ENCODE measurements at places on chromosomes 4 and X.

DNA sequence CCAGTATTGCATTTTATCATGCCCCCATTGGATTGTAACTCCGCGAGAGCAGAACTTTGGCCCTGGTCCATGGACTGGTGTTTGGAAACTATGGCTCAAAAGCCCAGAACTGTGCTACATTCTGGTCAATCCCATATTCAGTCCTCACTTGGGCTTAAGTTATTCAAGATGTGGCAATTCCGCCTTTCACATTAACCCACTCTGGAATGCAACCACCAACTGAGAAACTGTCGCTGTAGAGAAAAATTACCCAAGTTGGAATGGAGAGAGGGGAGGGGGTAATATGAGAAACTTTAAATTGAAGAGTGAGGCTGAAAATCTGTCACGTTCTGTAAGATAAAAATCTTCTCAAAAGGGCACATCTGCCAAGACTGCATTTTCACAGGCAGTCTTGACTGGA lies 189.6 kb upstream of the NHS start:
- no peak for DNase-seq

GRCh38 chr4:17476853-17477252 lies 35.0 kb downstream of the QDPR start:
- DNase-seq, result no peak

GRCh38 chr4:99100876-99101275 lies 12.3 kb upstream of the ADH5 start:
- DNase-seq, result no peak

DNA sequence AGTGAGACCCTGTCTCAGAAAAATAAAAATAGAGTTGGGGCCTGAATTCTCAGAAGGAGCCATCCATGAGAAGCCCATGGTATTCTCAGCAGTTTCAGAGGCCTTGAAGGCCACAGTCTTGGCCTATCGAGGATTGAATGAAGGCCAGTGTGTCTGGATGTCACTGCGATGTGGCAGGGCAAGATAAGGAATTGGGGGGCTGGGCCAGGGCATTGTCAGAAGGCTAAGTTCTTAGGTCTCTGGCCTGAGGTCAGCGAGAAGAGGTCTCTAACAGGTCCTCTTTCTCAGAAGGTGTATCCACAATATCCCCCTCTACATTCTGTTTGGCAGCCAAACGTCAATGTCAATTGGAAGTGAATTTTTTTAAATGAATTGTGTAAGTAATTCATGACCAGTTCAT lies 5.7 kb downstream of the ZNF275 start:
- no peak for DNase-seq

DNA sequence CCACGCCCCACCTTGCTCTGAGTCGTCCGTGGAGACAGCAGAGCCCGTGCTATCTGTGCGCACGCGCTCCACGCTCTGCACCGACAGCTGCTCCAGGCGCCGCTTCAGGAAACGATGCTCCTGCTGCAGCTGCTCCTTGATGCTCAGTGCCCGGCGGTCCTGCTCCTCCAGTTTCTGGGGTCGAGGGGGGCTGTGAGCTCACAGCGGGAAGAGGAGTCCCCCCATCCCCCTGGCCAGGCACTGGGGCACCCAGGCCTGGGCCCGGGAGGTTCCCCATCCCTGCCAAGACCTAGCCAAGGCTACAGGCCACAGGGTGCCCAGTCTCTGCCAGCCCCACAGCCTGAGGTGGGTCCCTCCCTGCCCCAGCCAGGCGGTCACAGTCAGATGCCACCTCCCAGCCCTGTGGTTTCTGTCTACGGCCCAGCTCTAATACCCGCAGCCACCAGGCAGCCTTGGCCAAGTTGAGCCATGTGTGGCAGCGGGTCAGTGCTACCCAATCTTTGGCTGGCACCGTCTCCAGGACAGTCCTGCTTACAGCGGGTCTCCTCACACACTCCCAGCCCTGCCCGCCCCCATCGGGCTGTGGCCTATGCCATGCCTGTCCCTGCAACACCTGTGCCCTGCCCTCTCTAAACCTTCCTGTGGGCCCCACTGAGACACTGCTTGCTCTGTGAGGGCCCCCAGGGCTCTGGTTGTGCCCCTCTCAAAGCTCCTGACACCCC lies 9.3 kb upstream of the HAUS3 start:
- peak; percentile 14 for DNase-seq

- no peak for DNase-seq
Measured at GRCh38 chrX:13752646-13753045, 18.1 kb downstream of the OFD1 start.

- no peak for DNase-seq
Measured at GRCh38 chrX:22357621-22358020, 84.9 kb downstream of the CBLL2 start.

DNA sequence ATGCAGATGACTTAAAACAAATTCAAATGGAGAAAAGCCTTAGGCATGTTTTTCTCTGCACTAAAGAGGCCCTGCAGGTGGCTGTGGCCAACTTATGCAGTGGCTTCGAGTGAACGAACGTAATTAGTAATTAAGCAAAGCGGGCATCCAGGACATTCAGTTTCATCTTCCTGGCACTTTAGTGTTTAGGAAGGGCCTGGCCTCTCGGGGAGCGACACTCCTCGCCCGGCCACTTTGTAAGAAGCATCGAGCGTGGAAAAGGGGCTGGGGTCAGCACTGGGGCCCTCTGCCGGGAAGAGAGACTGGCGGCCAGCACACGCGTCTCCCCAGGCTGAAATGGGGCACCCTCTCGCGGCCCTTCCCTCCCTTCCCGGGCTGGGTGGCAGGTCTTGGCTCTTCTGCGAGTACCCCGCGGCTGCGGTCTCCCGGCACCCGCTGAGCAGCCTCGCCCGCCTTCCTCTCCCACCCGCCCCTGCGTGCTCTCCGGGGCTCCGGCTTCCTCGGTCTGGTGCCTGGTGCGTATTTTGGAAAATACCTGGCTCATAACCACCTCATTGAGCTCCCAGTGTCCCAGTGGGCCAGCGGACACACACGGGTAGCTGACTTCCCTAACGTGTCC lies 677 bp upstream of the CYP4V2 start:
- DNase-seq, result peak; percentile 54

DNA sequence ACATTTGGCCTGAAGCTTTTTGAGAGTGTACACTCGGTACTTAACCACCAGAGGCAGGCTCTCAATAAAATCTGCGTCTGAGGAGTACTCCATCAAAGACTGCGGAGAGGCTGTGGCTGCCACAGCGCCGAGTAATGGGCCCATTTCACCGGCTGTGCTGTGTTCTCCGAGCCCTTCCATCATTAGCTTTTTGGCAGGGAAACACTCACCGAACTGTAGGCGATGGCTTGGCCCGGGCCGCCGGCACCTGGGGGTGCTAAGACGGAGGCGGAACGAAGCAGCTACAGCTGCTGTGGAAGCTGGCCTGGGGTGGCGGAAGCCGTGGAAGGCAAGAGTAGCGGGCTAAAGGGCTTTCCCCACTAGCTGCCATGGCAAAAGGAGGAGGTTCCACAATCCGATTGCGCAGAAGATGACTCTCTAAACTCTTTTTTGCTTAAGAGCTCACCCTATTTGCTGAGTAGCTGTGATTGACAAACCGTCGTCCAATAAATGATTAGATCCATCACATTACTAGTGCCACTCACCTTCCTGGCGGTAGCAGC lies 48.5 kb upstream of the PABPC1L2A start:
- DNase-seq, result no peak

- no peak for DNase-seq
Measured at GRCh38 chrX:121733514-121733913, 686.1 kb downstream of the GLUD2 start.

DNA sequence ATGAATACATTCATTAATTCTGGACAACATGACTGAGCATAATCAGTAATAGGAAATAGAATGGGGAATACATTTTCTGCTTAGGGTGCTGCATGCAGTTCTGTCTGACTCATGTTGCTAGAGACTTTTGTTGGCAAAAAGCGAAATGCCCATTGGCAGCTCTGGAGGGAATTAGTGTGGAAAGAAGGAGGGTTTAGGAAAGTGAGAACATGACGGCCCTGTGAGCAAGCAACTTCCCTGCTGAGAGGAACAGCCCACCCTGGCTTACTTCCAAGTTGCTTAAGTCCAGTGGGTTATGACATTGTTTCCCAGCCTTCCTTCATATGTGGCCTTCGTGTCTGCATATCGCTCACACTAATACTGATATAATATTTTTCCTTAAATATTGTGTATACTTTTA lies 13.8 kb downstream of the MAD2L1 start:
- DNase-seq, result no peak

DNA sequence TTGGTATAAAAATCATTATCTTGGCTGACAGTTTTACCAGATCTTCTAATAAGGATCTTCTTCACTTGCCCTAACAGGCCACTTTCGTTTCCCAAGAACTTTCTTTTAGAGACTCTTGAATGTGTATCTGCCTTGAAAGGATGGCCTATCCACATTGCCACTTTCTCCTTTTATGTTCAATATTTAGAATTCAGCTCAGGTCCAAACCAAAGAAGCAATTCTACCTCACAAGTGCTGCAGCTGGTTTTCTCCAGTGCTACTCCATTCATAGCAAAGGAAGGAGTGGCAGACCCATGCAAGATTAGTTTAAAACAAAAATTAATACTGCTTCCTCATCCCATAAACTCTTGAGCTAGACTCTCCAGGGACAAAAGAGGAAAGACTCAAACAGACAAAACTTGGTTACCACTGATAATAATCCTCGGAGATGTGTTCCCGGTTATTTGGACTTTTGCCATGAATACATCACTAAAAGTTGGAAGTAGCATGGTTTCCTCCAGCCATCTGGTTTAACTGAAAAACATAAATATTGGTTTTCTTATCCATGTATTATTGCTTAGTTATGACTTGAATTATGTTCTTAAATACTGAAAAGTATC lies 401.8 kb downstream of the PABPC4L start:
- DNase-seq, result no peak

DNA sequence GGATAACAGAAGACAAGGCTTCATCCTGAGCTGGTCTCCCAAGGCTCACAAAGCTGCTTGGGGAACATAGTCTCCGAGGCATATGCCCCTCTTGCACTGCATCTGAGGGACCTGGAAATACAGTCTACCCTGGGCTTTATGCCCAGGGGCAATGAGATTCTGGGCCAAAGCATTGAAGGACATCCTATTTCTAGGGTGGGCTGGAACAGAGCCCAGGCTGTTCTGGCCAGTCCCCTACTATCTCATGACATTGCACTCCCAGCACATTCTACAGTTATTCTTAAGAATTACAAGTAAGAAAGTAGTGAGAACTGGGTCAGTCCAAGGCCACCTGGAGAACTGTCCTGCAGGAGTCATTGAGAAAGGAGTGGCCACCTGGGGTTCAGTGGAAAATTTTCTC lies 107.6 kb downstream of the USP46 start:
- no peak for DNase-seq

GRCh38 chr4:124121461-124121971 lies 591.0 kb downstream of the ANKRD50 start:
- no peak for DNase-seq

- no peak for DNase-seq
Measured at GRCh38 chrX:80237072-80237471, 183.2 kb upstream of the TENT5D start.

DNA sequence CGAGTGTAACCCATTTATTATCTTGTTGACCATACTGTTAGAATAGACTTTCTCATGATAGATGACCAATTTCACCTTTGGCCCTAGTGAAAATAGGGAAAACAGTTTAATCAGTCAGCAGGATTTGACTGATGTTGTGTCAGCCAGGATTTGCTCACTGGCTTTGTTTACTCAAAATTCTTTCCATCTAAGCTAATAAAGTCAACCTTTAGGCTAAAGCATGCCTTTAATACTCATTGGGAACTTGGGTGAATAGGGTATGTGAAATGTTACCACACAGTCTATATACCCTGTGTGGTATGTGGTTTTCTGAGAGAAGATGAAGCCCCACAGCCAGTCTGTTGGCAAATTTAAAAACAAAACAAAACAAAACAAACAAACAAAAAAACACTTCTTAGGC lies 18.7 kb upstream of the SPANXB1 start:
- DNase-seq, result no peak

GRCh38 chr4:141636771-141637460 lies 533 bp downstream of the IL15 start:
- peak; percentile 38 for DNase-seq

- no peak for DNase-seq
Measured at GRCh38 chr4:8152090-8152864, 6.3 kb downstream of the ABLIM2 start.

DNA sequence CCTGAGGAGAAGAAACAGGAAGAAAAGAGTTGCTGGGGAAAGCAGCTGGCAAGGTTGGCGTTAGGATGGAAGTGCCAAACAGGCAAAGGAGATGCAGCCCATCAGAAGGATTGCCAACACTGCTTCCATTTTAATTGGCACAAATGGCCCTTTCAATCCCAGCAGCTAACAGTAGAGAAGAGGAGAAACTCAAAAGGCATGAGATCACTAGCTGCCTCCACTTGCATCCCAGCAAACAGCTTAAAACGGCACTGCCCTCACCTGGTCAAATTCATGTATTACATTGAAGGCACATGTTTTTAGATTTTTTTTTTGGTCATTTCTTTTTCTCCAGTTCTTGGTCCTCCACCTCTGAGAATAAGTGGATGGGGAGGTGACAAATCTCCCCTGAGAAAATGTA lies 14.9 kb upstream of the LOC101059915 start:
- peak; percentile 55 for DNase-seq

DNA sequence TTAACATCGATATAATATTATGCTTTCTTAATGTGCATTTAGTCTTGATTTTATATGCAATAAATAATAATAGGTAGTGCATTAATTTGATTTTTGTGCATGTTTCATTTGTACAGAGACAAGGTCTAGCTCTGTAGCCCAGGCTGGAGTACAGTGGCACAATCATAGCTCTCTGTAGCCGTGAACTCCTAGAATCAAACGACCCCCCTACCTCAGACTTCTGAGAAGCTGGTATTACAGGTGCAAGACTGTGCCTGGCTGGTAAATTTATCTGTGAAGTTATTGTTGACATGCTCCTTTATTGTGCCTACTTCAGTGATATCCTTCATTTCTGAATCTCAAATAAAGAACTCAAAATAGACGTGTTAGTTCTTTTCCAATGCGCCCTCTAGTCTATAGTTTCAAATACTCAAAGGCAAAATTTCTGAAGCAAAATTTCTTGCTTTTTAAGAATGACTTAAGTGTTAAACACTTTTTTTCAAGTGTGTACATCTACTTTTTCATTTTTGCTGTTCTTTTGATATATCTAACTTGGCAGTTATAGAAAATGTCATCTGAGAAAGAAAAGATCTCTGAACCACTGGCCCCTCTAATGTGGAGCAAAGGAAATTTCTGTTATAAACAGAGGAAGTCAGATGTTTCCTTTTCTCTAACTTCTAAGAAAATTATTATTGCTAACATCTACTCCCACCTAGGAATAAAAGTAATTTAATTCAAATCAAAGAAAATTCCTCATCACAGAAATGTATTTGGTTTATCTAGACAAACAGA lies 28.3 kb upstream of the GUCY1A1 start:
- DNase-seq, result no peak

DNA sequence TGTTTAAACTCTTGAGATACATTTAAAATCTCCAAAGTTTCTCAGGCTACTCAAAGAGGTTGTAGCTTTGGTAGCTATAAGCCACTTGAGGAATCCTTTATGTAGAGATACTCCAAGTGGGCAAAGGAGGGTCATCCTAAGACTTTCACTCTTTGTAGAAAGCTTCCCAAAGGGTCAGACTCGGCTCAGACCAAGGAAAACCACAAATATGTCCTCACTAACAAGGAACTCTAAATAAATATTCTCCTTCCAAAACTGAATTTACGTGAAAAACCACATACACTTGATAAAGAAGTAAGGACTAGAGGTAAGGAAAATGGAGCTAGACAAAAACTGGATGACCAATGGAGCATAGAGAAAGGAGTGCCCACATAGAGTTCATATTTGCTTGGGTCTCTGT lies 41.7 kb upstream of the DDX60 start:
- DNase-seq, result no peak

- no peak for DNase-seq
Measured at GRCh38 chr4:61277785-61278760, 77.9 kb downstream of the ADGRL3 start.

Measured in stimulated activated CD4-positive, alpha-beta T cell treated with anti-CD3 and anti-CD28 coated beads, Interleukin-2, amount 100 ng/mL, for 24 hours (primary cell).